CD4-positive, alpha-beta T cell treated with Interleukin-4 for 1 hour (primary cell): ENCODE measurements at places on chromosomes 1 and 21.

GRCh38 chr1:74835051-74835450 is 102.1 kb downstream of the TYW3 start:
- DNase-seq: no peak

DNA sequence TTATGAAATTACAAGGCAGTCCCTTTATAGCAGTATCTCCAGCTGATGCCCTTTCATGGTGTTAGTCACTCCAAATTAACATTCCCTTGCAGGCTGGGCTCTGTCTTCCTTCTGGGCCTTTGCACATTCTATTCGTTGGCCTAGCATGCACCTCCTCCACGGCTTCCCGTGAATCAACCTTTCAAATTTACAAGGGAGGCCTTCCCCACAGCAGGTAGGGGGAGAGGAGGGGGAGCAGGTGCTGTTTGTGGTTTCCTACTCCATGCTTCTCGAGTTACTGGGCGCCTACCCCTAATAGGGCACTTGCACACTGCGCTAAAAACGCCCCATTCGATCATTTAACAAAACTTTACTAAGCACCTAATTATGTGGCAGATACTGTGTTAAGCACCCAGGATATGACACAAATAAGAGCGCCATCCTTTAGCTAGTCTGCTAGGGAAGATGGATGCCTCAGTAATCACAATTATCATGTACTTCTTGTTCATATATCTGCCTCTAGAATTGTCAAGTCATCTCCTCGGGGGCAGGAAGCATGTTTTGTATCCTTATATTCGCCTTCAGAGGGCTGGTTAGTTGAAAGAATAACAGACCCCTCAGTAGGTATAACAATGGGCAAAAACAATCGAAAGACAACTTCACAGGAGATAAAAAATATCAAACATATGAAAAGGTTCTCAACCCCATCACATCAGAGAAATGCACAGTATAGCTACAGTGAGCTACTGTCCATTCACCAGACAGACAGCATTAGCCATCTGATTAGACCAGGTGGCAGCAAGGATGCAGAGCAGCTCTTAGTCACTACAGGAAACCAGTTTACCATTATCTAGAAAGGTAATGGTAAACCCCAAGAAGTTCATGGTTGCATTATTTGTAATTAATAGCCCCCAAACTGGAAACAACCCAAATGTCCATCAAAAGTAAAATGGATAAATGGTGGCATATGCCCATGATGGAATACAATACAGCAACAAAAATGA is 1.7 kb upstream of the ADAR start:
- DNase-seq: peak; percentile 65

- no peak for DNase-seq
Observed at GRCh38 chr1:39177706-39178105, 26.8 kb upstream of the MACF1 start.

DNA sequence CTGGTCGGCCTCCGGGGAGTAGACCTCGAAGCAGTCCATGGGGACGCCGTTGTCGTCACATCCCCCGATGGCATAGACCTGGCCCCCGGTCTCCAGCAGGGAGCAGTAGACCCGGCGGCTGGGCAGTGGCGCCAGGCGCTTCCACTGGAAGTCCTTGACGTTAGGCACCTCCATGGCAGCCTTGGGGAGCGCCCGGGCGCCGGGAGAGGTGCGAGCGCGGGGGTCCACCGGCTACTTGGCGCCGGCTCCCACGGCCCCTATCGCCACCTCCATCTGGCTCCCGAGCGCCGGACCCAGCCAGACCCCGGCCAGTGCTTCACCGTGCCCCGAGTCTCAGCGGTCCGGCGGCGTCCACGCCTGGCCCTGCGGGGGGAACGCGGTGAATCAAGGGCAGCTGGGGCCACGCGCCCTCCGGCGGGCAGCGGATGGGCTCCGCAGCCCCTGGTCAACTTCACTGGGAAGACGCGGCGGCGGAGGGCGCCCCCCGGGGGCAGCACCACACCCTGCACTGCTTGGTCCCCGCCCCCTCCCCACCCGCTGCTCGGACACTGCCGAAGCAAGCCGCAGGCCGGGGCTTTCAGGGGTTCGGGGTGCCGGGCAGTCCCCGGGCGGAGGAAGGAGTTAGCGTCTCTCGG is 13.2 kb downstream of the KLHDC8A start:
- no peak for DNase-seq

DNA sequence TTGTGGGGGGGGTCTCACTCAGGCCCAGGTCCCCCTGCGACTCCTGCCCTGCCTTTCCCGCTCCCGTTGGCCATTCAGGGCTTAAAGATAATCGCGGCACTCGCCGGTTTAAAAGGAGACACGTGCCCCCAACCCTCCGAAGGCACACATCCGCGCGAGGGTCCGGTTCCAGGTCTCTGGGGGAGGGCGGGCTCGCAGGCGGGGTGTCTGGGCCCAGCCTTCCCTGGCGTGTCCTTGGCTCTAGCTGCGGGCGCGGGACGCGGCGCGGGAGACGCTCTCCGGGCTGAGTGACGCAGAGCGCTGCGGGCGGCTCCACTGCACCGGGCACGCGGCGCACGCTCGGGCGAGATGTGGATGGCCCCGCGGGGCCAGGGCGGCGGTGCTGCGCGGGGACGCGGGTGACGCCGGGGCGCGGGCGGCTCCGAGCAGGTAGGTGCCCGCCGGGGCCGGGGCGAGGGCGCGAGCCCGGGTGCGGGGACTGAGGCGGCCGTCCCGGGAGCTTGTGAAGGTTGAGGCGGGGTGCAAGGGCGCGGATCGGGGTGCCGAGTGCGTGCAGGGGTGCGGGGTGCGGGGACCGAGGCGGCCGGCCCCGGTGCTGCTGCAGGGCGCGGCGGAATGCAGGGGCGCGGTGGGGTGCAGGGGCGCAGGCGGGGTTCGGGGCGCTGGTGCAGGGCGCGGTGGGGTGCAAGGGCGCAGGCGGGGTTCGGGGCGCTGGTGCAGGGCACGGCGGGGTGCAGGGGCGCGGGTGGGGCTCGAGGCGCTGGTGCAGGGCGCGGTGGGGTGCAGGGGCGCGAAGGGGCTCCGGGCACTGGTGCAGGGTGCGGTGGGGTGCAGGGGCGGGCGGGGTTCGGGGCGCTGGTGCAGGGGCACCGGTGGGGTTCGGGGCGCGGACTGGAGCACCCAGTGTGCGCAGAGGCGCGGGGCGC is 3.3 kb upstream of the TRPM2 start:
- no peak for DNase-seq
